ENCODE measurements at places on chromosomes 6 and 20.

DNA sequence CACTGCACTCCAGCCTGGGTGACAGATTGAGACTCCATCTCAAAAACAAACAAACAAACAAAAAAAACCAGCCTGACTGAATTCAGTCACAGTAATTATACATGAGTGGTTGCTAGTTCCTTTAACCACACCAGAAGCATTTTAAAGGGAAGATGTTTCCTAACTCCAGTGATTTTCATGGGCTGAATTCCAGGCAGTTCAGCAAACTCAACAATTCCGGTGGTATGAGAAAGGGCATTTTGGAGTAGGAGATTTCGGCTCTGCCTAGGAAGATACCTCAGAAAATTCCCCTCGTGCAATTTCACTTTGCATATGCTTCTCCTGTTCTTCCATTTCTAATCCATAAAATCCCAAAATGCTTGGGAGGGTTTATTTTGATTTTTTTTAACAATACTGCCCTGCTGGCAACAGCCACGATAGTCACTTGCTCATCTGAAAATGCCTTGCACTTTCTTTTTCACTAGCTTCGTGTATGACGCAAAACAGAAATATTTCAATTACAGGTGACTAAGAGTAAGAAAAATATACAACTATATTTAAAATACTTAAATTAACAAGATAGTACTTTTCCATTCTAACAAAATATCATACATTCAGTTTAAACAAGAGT is 48.3 kb upstream of the IPCEF1 start:
- DNase-seq, result no peak

DNA sequence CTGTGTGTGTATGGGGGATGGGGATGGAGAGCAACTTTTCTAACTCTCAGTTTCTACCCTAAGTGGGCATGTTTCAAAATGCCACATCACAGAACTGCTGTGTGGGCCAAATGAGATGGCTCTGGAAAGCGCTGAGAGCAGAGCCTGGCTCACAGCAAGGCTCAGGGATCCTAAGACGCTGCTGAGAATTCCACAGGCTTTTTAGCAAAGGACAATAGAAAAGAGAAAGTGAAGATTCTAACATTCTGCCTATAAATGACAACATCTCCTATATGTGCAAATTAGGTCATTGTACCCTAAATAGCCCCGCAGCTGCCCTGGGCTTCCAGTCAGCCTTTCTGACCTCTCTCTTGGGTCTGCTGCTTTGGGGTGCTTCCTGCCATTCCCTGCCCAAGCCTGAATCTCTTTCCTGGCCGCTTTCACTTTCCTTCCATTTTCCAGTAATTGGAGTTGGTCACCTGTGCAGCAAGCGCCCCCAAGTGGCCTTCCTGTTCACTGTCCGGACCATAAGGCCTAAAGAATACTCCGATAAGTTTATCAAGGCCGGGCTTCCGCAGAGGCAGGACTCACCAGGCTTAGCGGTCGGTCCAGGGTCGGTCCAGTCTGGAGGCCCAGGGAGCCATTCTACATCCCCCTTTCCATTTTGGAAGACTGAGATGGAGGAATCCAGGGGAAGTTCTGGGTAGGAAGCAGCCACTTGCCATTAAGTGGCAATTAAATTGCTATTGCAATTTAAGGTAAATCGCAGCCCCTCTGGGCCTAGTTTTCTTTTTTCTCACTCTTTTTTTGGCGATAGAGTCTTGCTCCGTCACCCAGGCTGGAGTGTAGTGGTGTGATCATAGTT is 6.7 kb upstream of the DDR1 start:
- no peak for DNase-seq

DNA sequence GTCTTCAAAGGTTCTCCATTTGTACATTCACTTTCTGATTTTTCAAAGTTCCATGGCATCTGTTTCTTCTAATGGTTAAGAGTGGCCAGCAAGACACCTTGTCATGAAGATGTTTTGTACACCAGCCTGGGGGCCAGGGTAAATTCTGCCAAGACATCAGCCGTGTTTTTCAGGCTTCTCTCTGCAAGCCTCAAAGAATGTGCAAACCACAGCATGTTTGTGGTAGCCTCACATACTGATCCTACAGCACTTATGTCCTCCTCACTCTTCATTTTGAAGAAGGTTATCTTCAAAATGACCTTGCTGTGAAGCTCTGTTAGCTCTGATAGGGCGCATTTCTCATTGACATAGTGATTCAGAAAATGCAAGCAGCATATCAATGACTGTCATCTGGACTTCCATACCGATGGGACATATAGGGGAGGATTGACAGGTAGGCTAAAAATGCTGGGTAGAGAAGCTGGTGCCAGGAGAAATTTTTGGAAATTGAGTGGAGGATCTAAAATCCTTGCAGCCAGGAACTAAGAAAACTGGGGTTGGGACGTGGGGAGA is 59.3 kb upstream of the SPTLC3 start:
- no peak for DNase-seq

- DNase-seq, result no peak
These were observed 446.1 kb upstream of the SULF2 start for GRCh38 chr20:48231253-48231930.

DNA sequence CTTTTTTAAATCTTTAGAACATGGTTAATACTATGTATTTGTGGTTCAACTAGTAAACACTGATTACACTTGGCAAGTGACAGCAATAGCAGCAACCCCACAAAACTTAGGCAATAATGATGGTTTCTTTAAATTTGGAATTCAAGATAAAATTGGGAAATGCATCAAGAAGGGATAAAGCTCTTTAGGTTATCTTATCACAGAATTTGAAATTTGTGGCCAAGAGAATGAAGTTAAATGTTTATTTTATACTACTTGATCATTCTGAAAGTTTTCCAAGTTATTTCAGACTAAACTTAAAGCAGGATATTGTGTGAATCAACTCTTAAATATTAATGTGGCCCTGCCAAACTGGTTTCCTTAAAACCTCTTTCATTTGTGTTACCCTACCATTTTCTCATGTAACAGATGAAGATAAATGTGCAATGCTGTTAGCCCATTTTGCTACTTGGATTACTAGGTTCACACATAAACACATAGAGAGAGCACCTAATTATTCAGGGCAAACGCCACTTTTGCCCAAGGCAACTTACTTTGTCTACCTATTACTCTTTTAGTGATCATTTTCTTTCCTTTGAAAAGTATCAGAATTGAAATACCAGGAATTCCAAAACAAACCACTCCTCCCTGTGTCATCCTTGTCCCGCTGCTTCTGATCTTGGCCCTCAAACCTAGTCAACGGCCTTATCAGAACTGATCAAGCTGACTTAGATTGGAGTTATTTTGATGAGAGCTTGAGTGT is 186.7 kb upstream of the TENT5A start:
- peak; percentile 27 for DNase-seq

DNA sequence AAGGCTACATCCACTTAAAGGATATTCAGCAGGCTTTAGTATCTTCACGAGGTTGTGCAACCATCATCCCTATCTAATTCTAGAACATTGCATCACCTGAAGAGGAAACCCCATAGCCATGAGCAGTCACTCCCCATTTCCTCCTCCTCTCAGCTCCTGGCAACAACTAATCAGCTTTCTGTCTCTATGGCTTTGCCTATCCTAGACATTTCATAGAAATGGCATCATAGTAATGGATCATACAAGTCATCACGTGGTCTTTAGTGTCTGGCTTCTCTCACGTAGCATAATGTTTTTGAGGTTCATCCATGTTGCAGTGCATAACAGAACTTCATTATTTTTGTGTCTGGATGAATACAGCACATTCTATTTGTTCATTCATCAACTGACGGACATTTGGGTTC is 20.5 kb downstream of the SNAI1 start:
- DNase-seq, result no peak

- DNase-seq, result peak; percentile 70
These were observed 168.9 kb downstream of the PHF3 start for GRCh38 chr6:63804381-63804956.

- no peak for DNase-seq
These were observed 320.3 kb downstream of the RIMS1 start for GRCh38 chr6:72206606-72207005.

- DNase-seq, result no peak
These were observed 61.3 kb upstream of the FOXQ1 start for GRCh38 chr6:1250489-1251197.

- DNase-seq, result no peak
These were observed 930.6 kb downstream of the KIF16B start for GRCh38 chr20:15642676-15643075.

GRCh38 chr6:15250187-15251168 is 4.6 kb downstream of the JARID2 start:
- no peak for DNase-seq

DNA sequence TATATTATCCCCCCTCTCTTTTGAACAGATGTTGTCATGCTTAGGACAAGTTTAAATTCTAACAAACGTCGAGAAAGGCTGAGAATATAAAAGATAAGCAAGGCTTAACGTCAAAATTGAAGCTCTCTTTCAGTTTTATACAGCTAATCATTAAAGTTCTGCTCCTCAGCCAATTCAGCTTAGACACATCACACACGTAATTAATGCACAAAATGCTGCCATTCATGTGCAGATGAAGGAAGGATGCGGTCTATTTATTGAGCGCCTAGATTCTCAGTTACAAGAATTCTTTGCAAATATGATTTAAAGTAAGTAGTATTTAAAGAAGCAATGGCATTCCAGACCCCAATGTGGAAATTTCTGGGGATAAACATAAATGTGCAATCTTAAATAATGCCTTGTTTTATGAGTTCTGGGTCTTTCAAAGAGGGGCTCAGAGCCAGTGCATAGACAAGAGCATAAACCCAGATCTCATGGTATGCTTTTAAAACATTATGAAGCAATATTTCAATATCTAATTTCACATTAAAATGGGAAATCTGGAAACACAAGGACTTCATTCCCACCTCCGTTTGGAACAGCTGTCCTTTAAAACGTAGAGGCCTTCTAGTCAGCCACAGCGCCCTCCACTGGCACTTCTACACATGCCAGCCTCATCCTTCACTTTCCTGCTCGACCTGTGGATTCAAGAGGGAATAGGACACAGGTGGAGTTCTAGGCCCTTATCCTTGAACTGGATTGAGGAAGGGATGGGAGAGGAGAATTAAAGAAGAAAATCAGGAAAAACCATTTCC is 85.8 kb downstream of the LYRM4 start:
- DNase-seq, result no peak

DNA sequence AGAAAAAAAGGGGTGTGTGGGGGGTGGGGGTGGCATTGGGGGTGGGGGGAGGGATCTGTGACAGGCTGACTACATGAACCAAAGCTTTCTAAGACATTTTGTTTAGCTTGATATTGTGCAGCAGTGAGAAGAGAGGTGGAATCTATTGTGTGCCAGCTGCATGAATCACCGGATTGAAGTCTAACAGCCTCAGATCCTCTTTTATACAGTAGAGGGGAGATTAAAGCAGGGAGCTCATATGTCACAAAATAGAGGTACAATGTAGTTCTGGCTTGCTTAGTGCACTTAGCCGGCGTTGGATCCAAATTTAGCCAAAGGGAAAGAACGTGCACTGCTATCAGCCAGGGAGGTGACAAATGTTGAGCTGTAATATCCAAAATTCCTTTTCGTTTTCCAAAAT is 404.2 kb upstream of the CITED2 start:
- no peak for DNase-seq

GRCh38 chr6:103723438-103724322 is 1136.0 kb downstream of the HACE1 start:
- DNase-seq, result no peak

DNA sequence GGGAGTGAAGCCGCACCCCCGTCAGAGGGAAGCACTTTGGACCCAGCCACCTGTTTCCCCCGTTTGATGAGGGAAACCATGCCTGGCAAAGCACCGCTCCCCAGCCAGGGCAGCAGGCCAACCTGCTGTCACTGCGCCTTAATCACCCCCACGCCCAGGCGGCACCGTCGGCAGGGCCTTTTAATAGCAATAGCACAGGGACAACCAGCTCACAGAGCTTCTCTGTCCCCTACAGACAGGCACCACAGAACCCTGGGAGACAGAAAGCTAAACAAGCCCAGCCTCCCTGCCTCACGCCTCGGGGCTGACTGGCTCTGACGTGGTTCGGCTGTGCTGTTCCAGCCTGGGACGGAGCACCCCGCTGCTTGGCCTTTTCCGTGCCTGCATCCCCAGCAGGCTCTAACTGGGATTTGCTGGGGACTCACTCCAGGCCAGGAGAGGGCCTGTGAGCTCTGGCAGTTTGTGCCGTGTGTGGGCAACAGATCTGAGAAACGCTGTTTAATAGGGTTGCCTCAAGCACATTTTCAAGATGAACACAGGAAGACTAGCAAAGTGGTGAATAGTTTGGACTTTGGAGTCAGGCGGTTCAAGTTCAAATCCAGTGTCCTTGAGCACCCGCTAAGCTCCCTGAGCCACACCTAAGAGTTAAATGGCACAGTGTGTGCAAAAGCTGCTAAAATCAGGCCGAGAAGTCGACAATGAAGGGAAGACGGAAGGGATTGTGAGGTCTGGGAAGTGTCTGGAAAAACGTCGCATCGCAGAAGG is 223.8 kb downstream of the NRN1 start:
- no peak for DNase-seq

- no peak for DNase-seq
These were observed 49.7 kb downstream of the JPH2 start for GRCh38 chr20:44137266-44137801.

- DNase-seq, result no peak
These were observed 61.9 kb downstream of the ESR1 start for GRCh38 chr6:151869345-151869744.

DNA sequence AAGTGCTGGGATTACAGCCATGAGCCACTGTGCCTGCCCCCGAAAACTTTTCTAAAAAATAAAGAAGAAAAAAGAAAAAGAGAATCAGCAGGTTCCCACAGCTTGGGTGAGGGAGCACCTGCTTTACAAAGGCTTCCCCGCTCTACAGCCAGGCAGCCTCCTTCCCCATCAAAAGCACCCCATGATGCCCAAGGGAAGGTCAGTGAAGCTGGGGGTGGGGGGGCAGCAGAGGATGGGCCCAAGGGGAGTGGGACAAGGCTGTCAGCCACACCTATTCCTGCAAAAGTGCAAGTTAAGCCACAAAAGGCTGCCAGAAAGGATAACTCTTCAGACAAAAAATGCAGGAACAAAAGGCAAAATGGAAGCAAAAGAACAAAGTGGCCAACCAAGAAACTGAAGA is 72.5 kb downstream of the FAM50B start:
- DNase-seq, result no peak

DNA sequence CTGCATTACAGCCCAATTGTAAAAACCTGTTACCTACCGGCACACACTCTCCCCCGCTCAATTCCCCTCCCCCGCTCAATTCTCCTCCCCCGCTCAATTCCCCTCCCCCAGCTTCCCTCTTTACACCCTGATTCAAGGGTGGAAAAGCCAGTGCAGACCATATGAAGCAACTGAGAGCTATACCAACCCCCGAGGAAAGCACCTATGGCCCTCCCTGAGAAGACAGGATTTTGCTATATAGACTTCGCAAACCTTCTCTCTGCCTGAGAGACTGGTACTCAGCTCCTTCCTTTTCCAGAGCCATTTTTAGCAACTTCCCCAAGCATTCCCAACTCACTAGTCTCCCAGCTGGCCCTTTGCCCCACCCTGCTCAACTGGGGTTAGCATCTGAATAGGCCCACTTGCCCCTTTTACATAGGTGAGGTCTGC is 7.6 kb downstream of the GNAS-AS1 start:
- DNase-seq, result no peak

DNA sequence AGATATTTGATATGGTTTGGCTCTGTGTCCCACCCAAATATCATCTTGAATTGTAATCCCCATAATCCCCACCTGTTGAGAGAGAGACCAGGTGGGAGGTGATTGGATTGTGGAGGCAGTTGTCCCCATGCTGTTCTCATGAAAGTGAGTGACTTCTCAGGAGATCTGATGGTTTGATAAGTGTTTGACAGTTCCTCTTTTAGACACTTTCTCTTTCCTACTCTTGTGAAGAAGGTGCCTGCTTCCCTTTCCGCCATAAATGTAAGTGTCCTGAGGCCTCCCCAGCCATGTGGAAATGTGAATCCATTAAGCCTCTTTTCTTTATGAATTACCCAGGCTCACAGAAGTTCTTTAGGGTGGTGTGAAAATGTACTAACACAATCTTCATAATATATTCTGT is 1404.0 kb upstream of the ADGRB3 start:
- no peak for DNase-seq

Measured in epithelial cell of prostate (primary cell).